Upper lobe of right lung (tissue), 1 donor: ENCODE measurements at places on chromosomes 7 and 10. TPM values are rescaled to one million over a fixed set of nuclear protein-coding genes. Genes with fewer than 3 reads are reported as not detected.

The CNTNAP2 gene
- total RNA-seq, result 0.41 TPM

The SLC35G1 gene
- total RNA-seq, result 4.4 TPM

DNA sequence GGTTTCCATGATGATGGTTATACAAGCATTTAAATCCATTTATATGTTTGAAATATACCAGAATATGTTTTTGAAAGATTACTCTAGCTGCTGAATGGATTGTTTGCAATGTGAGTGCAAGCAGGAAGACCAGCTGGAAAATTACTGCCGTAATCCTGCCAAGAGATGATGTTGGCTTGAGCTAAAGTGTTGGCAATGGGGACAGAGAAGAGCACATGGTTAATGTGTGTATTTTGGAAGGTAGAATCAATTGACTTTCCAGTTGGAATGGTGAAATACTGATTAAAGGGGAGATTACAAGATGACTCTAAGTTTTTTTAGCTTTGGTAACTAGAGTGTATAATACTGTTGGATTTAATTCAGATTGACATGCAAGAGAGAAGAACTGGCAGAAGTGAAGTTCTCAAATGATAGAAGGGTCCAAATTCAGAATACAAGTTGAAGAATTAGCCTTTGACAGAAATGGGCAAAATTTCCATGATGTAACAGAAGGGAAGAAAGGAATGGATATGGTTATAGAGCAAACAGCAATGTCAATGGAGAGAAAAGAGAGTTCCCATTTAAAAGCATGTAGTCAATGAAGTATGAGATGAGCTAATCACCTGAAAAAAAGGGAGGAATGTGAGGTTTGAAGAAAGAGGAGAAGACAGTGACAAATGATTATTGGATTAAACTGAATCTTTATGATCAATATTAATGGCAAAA, 422.0 kb downstream of the CDC14C start:
- no peaks in the 10 kb centered on the region for H3K36me3 ChIP-seq
- no peak for DNase-seq
- no peak overlapping the region for H3K4me3 ChIP-seq

The PAX4 gene
- total RNA-seq, result not detected

GRCh38 chr10:47190301-47190700, 109.7 kb upstream of the GDF10 start:
- H3K36me3 ChIP-seq, result no peaks in the 10 kb centered on the region
- no peak for DNase-seq
- H3K27me3 ChIP-seq, result no peaks in the 10 kb centered on the region
- no peak overlapping the region for H3K4me3 ChIP-seq
- no peak overlapping the region for H3K27ac ChIP-seq
- no peaks in the 10 kb centered on the region for H3K4me1 ChIP-seq

The FZD8 gene
- 20.4 TPM for total RNA-seq

- no peaks in the 10 kb centered on the region for H3K36me3 ChIP-seq
- H3K27me3 ChIP-seq, result no peaks in the 10 kb centered on the region
- H3K4me1 ChIP-seq, result no peaks in the 10 kb centered on the region
- no peak overlapping the region for H3K4me3 ChIP-seq
- DNase-seq, result no peak
- H3K27ac ChIP-seq, result no peak overlapping the region
Observed at GRCh38 chr10:89853781-89854191, 152.4 kb downstream of the KIF20B start.

DNA sequence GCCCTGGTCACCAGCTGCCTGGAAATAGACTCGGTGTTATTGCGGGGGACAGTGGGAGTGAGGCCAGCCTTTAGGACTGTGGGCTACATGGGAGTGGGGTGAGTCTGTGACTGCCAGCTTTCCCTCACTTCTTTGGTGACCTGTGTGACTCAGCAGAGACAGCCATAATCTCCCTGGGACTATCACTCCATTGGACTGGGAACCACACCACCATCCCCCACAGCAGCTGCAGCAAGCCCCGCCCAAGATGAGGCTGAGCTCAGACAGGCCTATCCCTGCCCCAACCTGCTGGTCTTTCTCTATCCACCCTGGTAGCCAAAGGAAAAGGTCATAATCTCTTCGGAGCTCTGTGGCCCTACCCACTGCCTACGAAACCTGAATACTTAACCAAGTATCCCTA, 263.2 kb downstream of the FZD1 start:
- no peak for DNase-seq
- H3K4me3 ChIP-seq, result no peak overlapping the region
- no peaks in the 10 kb centered on the region for H3K27me3 ChIP-seq
- H3K36me3 ChIP-seq, result no peaks in the 10 kb centered on the region
- H3K4me1 ChIP-seq, result no peaks in the 10 kb centered on the region
- no peak overlapping the region for H3K27ac ChIP-seq

The SGPL1 gene
- total RNA-seq, result 38.3 TPM

- no peaks in the 10 kb centered on the region for H3K27me3 ChIP-seq
- peak overlapping the region; percentile 91 for H3K4me3 ChIP-seq
- DNase-seq, result no peak
- H3K27ac ChIP-seq, result peak overlapping the region; percentile 99
- no peaks in the 10 kb centered on the region for H3K36me3 ChIP-seq
Observed at GRCh38 chr7:39952374-39952773, 2.3 kb downstream of the CDK13 start.

- no peaks in the 10 kb centered on the region for H3K27me3 ChIP-seq
- DNase-seq, result no peak
- H3K4me3 ChIP-seq, result no peak overlapping the region
- H3K27ac ChIP-seq, result peak overlapping the region; percentile 27
- H3K4me1 ChIP-seq, result no peaks in the 10 kb centered on the region
Observed at GRCh38 chr10:95181726-95182125, 12.3 kb upstream of the ACSM6 start.

- no peak overlapping the region for H3K4me3 ChIP-seq
- H3K27ac ChIP-seq, result no peak overlapping the region
- peaks cover 3% of the 10 kb centered on the region for H3K4me1 ChIP-seq
- H3K36me3 ChIP-seq, result no peaks in the 10 kb centered on the region
Observed at GRCh38 chr7:30931161-30931928, 19.7 kb downstream of the AQP1 start.

- no peak for DNase-seq
- H3K4me3 ChIP-seq, result no peak overlapping the region
- H3K36me3 ChIP-seq, result no peaks in the 10 kb centered on the region
- H3K4me1 ChIP-seq, result no peaks in the 10 kb centered on the region
- no peaks in the 10 kb centered on the region for H3K27me3 ChIP-seq
Observed at GRCh38 chr7:29794959-29795629, 11.2 kb upstream of the WIPF3 start.

DNA sequence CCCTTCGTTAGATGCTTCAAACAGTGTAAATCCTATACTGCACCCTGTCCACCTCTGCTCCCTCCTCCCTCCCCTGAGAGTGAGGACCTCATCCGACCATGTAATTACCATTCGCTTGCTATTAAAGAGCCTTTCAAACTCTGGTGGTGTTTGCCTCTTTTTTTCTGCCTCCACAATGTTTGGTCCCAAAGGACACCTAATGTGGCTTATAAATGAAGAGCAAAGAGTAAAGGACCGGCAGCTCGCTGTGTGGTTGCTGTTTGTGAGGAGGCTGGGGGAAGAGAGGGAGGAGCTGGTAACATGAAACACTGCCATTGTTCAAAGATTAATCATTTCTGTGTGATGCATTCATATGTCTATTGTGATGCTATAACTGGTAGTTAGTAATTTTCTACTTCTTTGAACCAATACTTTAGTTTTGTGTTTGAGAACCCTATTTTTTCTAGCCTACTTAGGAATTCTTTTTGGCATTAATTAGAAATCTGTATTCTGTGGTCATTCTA, 27.9 kb downstream of the MTURN start:
- H3K27me3 ChIP-seq, result no peaks in the 10 kb centered on the region
- H3K4me1 ChIP-seq, result peaks cover 43% of the 10 kb centered on the region
- peak overlapping the region; percentile 67 for H3K27ac ChIP-seq
- no peaks in the 10 kb centered on the region for H3K36me3 ChIP-seq

GRCh38 chr10:79320820-79321493, 26.3 kb upstream of the PPIF start:
- H3K27me3 ChIP-seq, result no peaks in the 10 kb centered on the region
- no peaks in the 10 kb centered on the region for H3K36me3 ChIP-seq
- peak overlapping the region; percentile 17 for H3K27ac ChIP-seq
- H3K4me3 ChIP-seq, result no peak overlapping the region
- peaks cover 36% of the 10 kb centered on the region for H3K4me1 ChIP-seq

GRCh38 chr7:121406944-121407343, 10.8 kb upstream of the FAM3C start:
- no peaks in the 10 kb centered on the region for H3K36me3 ChIP-seq
- H3K4me3 ChIP-seq, result no peak overlapping the region
- no peak for DNase-seq
- no peaks in the 10 kb centered on the region for H3K4me1 ChIP-seq
- no peaks in the 10 kb centered on the region for H3K27me3 ChIP-seq
- H3K27ac ChIP-seq, result no peak overlapping the region
